Stimulated activated CD4-positive, alpha-beta T cell treated with anti-CD3 and anti-CD28 coated beads, TNF-alpha, amount 100 ng/mL, for 4 hours (primary cell): ENCODE measurements at places on chromosomes 7 and 10.

- no peak for DNase-seq
Observed at GRCh38 chr7:81231301-81231838, 312.5 kb upstream of the SEMA3C start.

- no peak for DNase-seq
Observed at GRCh38 chr7:106865130-106866041, at the start of gene PIK3CG. TSS of gene PIK3CG (plus strand) at chr7:106865282. CDS start at chr7:106867562, 2,280 bp downstream.

- DNase-seq, result no peak
Observed at GRCh38 chr10:103441206-103441605, 11.0 kb downstream of the CALHM2 start.

DNA sequence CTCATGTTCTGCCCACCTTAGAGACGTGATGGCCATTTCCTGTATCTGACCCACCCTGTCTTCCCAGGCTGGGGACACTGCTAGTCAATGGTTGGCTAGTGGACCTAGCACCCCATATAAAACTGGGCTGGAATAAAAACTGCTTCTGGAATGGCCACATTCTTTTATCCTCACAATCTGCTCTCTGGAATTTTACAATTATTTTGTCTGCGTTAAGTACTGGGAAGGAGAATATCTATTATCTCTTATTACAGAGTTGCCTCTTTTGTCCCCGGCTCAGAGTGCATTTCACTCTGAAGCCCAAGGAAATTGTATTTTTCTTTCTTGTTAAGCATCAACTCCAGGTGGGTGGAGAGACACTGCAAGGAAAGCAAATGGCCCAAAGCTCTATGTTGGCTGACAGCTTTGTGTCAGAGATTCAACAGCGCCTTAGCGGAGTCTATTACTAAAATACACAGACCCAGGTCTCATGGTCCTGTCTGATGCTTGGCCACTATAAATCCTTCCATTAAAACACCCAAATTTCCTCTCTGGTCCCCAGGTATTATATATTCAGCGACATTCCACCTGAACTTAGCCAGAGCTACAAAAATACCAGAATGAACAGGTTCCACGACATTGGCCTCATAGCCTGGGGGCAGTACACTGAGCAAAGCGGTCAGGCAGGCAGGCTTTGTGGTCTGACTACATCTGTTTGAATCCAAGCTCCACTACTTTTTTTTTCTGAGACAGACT lies 121.7 kb downstream of the PRPF18 start:
- no peak for DNase-seq
